ENCODE measurements at places on chromosomes 5 and 9. TPM values are rescaled to one million over a fixed set of nuclear protein-coding genes. Genes with fewer than 3 reads are reported as not detected.

Gene LECT2
- not detected for polyA plus RNA-seq

Gene CDH6
- not detected for polyA plus RNA-seq

Gene PCDHGB1
- polyA plus RNA-seq, result not detected

Gene FBP2
- not detected for polyA plus RNA-seq

Gene NXNL2
- polyA plus RNA-seq, result not detected

Gene FGFR4
- polyA plus RNA-seq, result not detected

Gene NKD2
- polyA plus RNA-seq, result 0.14 TPM

Gene GABRA6
- polyA plus RNA-seq, result not detected

Gene SPOCK1
- not detected for polyA plus RNA-seq

Gene TAF11L5
- not detected for polyA plus RNA-seq

Gene NEK6
- polyA plus RNA-seq, result not detected

DNA sequence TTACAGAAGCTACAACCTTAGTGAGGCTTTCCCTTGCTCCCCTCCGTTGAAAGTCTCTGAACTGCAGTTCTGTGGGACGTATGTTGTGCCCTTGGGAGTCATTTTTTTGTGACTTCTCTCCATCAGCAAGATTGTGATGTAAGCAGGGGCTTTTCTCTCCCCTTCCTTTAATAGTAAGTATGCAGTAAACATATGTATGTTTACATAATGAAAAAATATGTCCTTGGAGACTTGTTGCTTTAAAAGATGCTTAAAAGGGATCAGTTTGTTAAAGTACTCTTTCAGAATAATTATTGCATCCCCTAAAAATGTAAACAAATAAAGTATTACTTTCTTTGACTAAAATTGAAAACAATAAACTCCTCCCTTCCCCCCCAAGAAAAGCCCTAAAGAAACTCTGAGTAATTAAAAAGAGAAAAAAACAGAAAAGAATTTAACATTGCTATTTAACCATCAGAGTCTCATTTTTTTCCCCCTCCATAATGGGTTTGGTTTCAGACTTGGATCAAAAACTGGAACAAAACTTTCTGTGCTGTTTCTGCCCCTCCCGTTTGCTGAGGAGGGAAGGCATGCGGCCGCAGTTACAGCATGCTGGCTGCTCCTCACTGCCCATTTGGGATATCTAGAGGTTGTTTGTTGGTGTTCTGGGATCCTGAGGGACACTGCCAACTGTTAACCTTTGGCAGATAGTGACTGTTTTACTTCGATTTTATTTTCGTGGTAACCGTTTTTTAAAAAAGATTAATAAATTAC lies 40.2 kb downstream of the TRIO start:
- DNase-seq, result no peak

DNA sequence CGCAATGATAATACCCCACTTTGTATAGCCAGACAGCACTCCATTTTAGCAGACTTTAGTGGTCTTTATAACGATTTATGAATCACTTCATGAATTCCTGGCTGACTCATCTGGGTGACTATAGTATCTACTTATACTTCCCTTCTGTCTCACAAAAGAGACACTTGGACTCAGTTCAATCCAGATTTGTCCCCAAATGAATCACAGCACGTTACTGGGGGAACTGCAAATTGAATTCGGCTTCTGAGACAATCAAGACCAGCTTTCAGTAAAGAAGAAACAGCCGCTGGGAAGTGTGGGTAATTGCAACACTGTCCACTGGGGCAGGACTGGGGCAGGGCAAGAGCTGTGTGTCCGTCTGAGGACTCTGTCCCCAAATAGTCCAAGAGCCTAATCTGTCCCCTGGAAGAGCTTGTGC lies 337.3 kb upstream of the RFX3 start:
- DNase-seq, result no peak

DNA sequence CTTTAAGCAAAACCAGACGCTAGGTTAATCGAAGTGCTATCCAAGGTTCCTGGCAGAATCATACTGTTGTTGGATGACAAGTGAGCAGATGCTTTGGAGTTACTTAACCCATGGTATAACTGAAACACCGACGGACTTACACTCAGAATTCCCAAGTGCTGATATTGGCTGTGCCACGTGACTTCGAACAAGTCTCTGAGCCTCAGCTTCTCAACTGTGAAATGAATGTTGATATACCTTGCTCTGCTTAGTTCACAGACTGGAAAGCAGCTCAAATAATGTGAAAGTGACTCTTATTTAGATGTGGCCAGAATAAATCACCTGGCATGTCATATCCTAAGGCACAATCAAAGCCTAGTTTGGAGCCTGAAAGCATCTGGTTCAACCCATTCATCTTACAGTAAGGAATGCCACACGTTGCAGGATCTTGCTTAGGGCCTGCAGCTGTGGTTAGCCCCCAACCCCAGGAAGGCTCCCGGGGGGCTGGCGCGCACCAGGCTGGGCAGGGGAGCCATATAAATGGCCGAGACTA lies 759 bp downstream of the GEMIN5 start:
- DNase-seq, result no peak

DNA sequence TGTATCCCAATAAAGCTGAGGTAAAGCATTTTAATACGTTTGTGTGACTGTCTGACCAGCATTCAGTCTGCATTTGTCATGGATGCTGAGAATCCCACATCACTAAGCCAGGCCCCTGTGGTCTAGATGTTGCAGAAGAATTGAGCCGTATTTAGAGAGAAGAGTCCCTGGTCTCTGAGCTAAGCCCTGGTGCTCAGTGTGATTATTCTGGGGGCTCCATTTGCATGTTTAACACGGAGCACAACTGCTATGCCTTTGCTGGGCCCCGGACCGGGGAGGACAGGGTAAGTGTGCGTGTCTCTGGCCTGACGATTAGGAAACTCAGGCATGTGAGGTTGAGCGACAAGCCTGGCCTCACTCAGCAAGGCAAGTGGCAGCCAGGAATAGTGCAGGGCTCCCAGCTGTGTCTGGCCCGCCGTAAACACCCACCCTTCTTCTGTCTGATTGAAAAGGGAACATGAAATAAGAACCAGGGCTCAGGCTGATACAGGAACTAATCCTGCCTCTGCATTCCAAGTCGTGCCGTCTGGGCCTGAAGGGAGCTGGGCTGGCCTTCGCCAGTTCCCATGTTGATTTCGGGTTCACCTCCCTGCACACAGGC lies 22.3 kb downstream of the FAM78A start:
- no peak for DNase-seq

GRCh38 chr5:7039074-7039473 lies 325.8 kb downstream of the TENT4A start:
- DNase-seq, result no peak

DNA sequence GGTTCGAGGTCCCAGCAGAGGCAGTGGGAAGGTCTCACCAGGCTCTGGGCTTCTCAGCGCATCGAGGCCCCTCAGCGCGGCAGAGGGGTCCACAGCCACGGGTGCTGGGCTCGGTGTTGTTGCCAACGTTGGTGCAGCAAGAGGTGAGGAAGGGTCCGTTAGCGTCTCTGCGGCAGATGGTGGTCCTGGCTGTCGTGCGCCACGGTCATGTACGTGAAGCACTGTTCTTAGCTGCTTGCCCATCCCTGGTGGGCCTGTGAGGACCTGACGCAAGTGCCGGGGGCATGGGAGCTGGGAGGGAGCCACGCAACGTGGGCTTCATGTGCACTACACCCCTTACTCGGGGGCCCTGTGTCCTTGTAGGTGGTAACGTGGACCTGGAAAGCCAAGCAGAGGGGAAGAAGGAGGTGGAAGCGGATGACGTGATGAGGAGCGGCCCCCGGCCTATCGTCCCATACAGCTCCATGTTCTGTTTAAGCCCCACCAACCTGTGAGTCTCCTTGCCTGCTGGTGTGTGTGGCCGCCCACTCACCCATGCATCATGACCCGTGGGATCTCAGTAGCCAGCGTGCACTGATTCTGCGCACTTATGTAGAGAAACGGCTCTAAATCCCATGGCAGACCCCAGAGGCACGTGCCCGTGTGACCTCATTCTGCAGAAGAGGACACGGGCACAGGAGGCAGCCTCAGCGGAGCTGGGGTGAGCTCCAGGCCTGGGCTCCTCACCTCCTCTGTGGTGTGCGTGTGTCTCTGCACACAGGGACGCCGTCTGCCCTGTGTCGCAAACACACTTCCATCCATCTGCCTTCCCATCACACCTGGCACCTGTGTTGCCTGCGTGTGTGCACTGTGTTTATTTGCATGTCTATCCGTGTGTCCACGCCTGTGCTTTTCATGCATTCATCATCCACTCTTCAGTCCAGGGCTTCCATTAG lies 166.1 kb downstream of the CACNA1B start:
- DNase-seq, result no peak

- DNase-seq, result no peak
These were observed 73.6 kb downstream of the CTSL start for GRCh38 chr9:87799503-87799902.

GRCh38 chr9:95093586-95093985 lies 223.9 kb downstream of the FANCC start:
- DNase-seq, result no peak

DNA sequence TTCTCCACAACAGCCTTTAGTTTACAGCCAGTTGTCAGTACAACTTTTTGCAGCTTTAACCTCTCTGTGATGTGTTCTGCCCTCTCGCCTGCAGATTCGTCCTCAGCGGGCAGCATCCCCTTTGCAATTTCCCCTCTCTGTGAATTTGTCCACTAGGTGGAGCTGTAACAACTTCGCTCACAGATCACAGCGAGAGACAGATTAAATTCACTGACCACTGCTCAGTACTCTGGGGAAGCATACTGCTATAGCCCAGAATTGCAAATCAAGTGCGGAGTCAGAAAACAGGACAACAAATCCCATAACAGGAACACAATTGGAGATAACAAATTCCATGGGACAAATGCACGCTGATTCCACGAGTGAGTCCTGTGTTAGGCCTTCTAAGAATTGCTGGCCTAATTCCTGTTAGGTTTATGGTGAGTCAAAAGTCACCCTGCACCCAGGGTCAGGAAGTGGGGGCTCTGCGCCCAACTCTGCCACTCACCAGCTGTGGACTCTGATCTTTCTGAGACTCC lies 2124.9 kb downstream of the MAT2B start:
- no peak for DNase-seq

DNA sequence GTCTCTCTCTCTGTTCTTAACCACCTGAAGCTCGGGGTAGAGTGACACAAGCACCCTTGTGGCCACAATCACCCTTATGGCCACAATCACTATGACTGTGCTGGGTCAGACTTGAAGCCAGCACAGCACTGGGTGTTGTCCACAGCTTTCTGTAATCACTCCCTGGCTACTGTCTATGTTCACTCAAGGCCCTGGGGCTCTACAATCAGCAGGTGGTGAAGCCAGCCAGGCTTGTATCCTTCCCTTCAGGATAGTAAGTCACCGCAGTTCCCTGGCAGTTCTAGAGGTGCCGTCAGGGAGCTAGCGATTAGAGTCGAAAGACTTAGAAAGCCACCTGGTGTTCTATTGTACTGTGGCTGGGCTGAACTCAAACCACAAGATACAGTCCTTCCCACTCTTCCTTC lies 44.2 kb downstream of the GDA start:
- no peak for DNase-seq

GRCh38 chr5:138354926-138355378 lies 2.5 kb downstream of the KDM3B start:
- peak; percentile 56 for DNase-seq

GRCh38 chr5:10789021-10789420 lies 28.0 kb upstream of the DAP start:
- no peak for DNase-seq

GRCh38 chr5:132098621-132099020 lies 25.0 kb downstream of the CSF2 start:
- no peak for DNase-seq

- DNase-seq, result no peak
These were observed 5.3 kb downstream of the TMOD1 start for GRCh38 chr9:97506787-97507186.

DNA sequence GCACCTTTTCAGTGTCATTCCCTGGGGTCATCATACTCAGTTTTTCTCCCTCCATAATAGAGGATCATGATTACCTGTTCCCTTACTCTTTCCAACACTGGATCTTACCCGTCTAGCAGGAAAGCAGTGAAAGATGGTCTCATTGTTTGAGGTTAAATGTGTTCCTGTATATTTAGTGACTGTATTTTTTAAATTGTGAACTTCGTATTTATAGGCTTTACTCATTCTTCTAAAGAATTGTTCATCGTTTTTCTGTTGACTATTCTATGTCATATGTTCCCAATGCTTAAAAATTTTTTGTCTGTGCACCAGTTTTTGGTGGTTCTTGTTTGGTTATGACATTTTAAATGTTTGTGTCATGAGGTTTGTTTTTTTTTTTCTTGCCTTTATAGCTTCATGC lies 204.8 kb upstream of the OTULINL start:
- no peak for DNase-seq

- DNase-seq, result no peak
These were observed 70.4 kb upstream of the TLE1 start for GRCh38 chr9:81759680-81760215.

GRCh38 chr9:16928179-16928945 lies 57.9 kb upstream of the BNC2 start:
- DNase-seq, result no peak

DNA sequence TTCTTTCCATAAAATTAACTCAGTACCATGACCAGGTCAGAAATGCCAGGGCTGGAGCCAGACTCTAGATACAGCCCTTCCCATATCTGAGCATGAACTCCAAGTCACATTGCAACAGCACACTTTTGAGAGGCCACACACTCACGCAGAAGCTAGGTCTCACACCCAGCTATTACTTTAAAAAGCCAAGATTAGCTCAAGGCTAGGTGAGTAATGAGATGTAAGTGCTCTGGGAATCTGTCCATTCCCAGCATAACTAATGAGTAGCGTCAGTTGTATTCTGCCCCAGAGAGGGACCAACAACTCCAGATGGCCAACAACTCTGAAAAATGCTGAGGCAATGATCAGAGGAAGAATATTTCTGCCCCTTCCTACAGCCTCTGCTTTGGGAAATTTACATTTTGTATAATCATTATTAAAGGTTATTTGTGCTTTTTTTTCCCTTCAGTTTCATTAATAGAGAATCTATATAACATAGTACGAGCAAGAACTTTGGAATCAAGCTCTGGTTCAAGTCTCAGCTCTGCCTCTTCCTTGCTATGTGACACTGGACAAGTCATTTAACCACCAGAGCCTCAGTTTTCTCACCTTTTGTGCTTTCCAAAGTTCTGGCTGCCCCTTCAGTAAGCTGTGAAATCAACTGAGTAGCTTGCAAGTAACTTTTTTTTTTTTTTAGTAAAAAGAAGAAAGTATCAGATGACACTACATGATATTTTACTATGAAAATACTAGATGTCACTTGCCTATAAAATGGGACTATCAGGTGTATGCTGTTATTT lies 118.3 kb downstream of the NR6A1 start:
- no peak for DNase-seq

- no peak for DNase-seq
These were observed 25.8 kb downstream of the FBXW2 start for GRCh38 chr9:120767451-120767850.

- peak; percentile 24 for DNase-seq
These were observed 8.7 kb upstream of the RANBP6 start for GRCh38 chr9:6024035-6024554.

DNA sequence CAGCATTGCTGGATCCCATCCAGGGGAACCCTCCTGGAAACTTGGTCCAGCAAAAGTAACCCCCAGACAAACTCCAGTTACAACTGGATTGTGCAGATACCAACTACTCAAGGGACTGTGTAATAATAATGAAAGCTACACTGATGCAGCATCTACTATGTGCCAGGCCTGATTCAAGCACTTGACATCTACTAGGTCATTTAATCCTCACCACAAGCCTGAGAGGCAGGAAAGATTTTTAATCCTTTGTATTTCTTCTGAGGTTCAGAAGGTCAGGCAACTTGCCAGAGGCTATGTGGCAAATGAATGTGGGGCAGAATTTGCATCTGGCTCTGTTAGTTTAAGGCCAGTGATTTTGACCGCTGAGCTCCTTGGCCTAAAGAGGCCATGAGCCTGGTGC lies 29.5 kb upstream of the FOXI1 start:
- DNase-seq, result no peak

GRCh38 chr5:58446024-58446423 lies 13.9 kb downstream of the PLK2 start:
- no peak for DNase-seq

Measured in naive thymus-derived CD8-positive, alpha-beta T cell (primary cell).